ENCODE measurements at places on chromosomes 6 and 20. TPM values are rescaled to one million over a fixed set of nuclear protein-coding genes. Genes with fewer than 3 reads are reported as not detected.

Gene IYD
- polyA plus RNA-seq = 6.3 TPM

Gene RALY
- polyA plus RNA-seq = 163 TPM

Gene WTAP
- polyA plus RNA-seq = 139 TPM

Gene CLIC5
- polyA plus RNA-seq = 259 TPM

Gene MEI4
- polyA plus RNA-seq = 1.6 TPM

Gene ADGRB3
- 5.5 TPM for polyA plus RNA-seq

Gene HLA-DOB
- polyA plus RNA-seq = 0.19 TPM

Gene MANEA
- 33.0 TPM for polyA plus RNA-seq

- DNase-seq = peak; percentile 50
Observed at GRCh38 chr20:47857569-47858464, 72.5 kb upstream of the SULF2 start.

DNA sequence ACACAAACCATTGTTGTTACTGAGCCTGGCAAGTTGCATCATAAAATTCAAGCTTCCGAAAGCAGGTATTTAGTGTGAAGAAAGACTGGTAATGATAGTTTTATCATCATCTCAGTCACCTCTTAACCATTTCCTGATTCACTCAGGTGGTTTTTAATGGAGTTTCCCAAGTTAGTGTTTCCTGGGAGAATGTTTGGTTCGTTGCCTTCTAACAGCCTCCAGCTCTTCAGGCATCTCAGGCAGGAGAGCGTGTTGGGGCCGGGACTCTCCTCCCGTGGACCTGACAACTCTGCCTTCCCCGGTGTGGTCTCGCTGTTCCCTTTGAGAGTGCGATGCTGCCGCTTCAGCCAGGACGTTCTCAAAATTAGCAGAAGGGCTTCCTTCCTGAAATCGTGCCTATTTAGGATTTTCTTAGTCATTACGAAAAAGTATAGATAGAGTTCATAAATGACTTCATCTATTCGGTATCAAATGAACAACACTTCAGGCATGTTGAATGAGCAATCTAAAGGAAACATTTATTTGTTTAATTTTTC is 105.0 kb upstream of the QKI start:
- DNase-seq = no peak

- DNase-seq = no peak
Observed at GRCh38 chr6:38281126-38281525, 358.6 kb downstream of the BTBD9 start.

GRCh38 chr6:100506651-100507050 is 41.9 kb upstream of the SIM1 start:
- no peak for DNase-seq

GRCh38 chr6:53246924-53247323 is 98.3 kb upstream of the GCM1 start:
- DNase-seq = no peak

DNA sequence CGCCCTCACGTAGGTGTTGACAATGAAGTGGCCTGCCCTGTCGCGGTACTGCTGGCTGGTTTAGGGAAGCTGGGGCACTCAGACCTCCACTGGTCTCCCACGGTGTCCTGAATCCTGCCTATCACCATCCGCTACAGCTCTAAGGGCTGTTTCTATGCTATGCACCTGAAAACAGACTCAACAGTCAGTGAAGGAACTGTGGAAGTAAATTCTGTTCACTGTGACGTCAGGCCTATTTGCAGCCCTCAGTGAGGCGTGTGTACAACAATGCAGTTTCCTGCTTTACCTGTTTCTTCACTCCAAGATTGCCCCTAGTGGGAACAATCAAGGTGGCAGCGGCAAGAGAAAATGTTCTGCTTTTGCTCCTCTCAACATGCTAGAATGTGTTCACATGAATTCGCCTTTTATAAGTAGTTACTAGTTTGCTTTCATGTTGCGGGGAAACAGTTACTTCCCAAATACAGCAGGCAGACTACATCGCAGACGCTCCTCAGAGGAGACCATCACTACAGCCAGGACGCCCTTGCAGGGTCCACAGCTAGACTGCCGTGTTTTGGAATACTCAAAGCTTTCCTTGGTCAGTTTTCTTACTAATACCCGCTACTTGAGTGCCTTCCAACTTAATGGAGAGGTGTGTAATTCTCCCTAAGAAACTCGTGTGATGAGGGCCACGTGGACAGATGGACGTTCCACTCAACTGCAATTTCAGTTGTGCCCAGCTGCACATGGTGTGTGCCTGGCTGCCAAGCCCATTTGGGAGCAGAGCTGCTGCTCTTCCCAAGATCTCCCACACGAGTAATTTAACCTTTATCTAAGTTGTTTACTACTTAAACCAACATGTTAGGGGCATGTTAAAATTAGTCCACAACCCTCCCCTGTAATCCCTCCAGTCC is 25.4 kb downstream of the DIDO1 start:
- no peak for DNase-seq

- DNase-seq = no peak
Observed at GRCh38 chr20:9348747-9349146, 165.6 kb upstream of the LAMP5 start.

- DNase-seq = no peak
Observed at GRCh38 chr20:3027987-3028386, 15.4 kb upstream of the GNRH2 start.
